ENCODE measurements at places on chromosomes 4 and X.

DNA sequence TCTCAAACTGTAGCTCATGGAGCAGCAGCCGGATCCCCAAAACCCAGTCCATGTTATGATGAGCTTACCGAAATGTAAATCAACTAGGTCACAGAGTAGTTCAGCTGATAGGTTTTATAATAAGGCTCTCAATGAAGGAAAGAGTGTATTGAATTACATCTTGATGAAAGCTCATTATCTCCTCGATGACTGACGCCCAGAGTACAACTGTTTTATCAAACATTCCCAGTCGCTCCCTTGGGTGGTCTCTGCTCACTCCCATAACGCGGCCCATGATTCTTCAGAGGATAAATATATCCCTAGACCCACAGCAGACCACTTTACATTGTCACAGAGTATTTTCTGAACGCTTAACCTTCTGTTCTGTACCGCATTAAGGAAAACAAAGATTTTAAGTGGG is 452.3 kb upstream of the GALNT7 start:
- peak; percentile 13 for DNase-seq

GRCh38 chr4:90084967-90085295 is 42.3 kb upstream of the CCSER1 start:
- no peak for DNase-seq

DNA sequence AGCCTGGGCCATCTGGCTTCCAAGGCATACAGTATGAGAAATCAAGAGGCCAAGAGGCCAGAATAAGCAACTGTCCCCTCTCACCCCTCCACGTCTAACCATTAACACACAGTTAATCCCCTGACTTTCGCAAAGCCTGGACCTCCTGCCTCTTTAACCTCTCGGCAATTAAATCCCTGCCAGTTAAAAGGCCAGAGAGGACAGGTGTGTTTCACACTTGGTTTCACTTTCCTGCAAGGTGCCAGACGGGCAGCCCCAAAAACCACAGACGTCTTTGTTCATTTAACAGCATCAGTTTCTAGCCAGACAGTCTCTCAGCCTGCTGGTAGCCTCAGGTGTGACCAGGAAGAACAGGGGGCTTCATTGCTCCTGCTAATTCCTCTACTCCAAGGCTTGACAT is 91.1 kb upstream of the KIT start:
- DNase-seq, result peak; percentile 11

DNA sequence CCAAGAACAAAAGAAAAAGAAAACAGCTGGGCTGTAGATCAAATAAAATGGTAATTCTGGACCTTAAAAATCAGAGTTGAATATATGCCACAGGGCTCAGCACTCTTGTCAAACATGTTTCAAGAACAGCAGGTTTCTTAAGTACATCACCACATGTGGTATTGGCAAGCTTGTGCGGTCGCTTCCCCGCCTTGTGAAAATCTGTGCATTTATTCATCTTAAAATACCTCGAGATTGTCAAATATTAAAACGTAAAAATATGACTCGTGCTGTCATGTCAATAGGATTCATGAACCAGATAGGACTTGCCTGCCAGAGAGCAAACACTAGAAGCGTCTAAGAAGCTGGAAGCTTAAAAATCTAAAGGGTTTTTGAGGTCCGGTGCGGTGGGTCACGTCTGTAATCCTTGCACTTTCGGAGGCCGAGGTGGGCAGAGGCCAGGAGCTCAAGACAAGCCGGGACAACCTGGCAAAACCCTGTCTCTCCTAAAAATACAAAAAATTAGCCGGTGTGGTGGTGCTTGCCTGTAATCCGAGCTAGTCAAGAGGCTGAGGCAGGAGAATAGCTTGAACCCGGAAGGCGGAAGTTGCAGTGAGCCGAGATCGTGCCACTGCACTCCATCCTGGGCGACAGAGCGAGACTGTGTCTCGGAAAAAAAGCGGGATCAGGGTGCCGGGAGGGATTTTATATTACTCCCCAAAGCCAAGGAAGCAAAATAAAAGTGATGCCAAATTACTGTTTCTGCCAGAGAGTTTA is 40.2 kb upstream of the TMEM154 start:
- no peak for DNase-seq

DNA sequence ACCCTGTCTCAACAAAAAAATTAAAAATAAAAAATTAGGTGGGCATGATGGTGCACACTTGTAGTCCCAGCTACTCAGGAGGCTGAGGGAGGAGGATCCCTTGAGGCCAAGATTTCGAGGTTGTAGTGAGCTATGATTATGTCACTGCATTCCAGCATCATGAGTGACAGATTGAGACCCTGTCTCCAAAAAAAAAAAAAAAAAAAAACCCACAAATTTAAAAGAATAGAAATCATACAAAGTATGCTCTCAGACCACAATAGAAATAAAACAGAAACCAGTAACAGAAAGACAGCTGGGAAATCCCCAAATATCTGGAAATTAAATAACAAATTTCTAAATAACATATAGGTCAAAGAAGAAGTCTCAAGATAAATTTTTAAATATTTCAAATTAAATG is 81.0 kb upstream of the HUWE1 start:
- DNase-seq, result no peak

DNA sequence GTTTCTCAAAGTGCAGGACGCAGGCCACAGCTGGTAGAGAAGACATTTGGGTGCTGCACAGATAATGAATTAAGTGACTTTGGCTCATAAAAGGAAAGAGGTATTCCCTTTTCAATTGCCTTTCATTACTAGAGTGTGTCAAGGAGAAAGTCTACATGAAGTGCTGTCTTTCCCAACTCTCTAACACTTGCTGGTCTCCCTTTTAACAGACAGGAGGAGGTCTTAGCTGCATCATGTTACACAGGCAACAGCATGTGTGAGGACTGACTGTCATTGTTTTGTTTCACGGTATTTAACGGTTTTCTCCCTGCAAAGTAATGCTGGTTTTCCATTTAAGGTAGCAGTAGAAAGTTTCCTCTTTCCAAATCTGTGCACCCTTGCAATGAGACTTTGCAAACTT is 291.3 kb upstream of the LDB2 start:
- no peak for DNase-seq

- no peak for DNase-seq
Measured at GRCh38 chrX:96994093-96994492, 110.4 kb downstream of the RPA4 start.

Measured in NCI-H82 (cell line).